ENCODE measurements at places on chromosomes 7 and 10.

GRCh38 chr10:131310142-131310541, 1.4 kb downstream of the TCERG1L start:
- no peak for DNase-seq

DNA sequence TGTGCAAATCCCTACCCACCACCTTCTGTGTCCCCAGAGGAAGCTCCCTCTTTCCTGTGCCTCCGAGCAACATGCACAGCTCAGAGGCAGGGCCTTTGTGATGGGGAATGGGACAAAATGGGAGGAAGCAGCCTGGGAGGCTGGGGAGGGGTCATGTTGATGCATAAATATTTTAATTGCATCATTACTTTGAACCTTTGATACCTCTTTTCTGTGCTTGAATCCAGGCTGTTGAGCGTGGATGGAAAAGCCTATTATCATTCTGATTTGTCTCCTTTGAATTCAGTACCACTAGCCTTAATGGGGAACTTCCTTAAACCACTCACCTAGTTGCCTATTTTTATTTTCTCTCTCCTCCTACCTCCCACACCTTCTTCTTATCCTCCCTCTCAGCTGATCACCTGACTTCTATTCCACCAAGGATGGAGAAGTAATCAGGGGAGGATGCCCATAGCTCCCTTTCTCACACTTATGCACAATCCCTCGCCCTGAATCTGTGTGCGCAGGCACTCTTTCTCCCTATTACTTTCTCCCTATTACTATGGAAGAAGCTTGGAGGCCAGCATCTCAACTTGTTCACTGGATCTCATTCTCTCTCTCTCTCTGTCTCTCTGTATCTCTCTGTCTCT, 78.5 kb downstream of the SEC61G start:
- no peak for DNase-seq

DNA sequence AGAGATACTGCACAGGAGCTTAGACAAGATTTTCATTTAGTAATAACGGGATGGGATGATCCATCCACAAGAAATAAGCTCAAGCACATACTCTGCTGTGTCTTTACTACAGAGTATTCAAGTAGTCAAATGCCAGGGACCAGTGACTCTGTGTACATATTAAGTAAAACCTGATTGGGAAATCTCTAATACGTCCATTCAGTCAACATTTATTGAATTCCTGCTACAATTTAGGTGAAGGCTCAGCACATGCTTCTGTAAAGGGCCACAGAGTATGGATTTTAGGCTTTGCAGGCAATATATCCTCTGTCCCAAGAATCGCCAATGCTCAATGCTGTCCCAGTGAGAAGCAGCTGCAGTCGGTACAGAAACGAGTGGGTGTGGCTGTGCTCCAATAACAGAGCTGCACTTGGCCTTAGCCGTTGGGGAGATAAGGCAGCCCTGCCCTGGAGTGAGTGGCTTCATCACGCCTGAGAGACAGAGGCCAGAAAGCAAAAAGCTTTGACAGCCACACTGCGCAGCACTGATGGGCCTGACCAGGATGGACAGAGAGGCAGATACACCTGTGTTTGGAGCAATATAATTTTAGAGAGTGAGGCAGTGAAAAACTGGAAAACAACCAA, 186.8 kb downstream of the PARD3 start:
- no peak for DNase-seq

DNA sequence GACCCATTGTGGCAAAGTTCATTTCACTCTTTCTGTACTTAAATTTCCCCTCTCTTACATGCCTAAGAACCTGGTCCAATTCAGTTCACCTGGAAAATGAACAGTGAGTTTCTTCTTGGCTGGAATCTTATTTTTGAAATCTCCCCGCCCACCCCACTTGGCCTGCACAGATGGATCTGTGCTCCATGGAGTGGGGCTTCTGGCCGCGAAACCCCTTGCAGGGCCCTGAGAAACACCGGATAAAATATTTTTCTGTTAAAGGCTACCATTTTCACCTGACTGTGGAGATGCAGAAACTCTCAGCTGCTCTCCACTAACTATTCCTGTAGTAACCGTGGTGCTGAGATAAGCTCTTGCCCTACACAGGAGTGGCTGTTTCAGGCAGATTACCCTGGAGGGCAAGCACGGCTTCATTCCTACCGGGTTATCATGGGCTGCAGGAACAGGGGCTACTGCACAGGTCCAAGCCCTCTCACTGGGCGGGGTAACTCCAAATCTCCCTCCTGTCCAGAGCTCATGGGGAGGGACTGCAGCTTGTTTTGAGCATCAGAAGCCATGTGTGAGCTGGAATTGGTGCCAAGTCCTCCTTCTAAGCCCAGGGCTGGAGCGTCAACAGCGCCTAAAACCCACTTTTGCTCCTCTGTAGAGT, 118.9 kb downstream of the PRPF18 start:
- DNase-seq, result no peak

DNA sequence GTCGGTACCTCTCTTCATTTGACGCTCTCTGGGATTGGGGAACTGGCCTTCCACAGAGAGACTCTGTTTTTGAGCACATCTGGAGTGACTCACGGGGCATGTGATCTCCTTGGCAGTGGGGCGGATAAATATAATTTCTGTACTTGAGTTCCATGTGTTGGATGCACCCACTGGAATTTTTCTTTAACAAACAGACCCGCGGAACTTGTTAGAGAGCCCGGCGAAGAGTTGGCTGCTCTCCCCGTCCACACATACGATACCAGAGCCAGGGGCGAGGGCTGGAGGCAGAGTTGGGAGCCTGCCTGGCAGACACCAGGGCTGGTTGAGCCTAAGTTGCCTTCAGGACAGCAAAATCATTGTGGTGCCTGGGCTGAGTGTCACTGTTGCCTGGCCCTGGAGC, at the start of gene FAM180A:
FAM180A (minus strand) TSS at position 44 of the 400 bp plus-strand sequence. CDS start 233 bp downstream, outside the sequence.
- DNase-seq, result peak; percentile 75

- no peak for DNase-seq
Measured at GRCh38 chr7:107001490-107001889, 43.0 kb upstream of the PRKAR2B start.

- no peak for DNase-seq
Measured at GRCh38 chr10:125983161-125983560, 86.8 kb downstream of the FANK1 start.

DNA sequence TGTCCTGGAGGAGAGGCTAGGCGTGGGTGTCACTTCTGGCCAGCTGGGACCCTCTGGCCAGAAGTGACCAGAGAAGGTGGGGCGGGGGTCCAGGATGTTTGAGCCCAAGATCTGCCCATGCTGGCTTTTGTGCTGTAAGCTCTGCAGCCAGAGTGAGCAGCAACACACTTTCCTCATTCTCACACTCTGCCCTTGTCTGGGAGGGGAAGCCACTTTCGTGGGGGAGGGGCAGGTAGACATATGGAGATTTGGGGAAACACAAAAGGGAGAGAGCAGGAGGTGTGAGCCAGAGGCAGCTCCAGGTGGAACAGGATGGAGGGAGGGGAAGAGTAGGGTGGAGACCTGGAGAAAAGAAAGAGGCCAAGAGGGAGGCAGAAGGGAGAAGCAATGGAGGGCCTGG, 31.5 kb upstream of the ADCYAP1R1 start:
- no peak for DNase-seq

GRCh38 chr7:69912846-69913245, 314.6 kb downstream of the AUTS2 start:
- DNase-seq, result no peak

- no peak for DNase-seq
Measured at GRCh38 chr10:57785068-57785467, 482.6 kb downstream of the IPMK start.

- DNase-seq, result no peak
Measured at GRCh38 chr10:52353960-52354394, 39.9 kb downstream of the DKK1 start.

GRCh38 chr7:131325179-131325840, 2.4 kb upstream of the MKLN1 start:
- no peak for DNase-seq

GRCh38 chr7:19295376-19295775, 150.2 kb upstream of the FERD3L start:
- DNase-seq, result no peak

DNA sequence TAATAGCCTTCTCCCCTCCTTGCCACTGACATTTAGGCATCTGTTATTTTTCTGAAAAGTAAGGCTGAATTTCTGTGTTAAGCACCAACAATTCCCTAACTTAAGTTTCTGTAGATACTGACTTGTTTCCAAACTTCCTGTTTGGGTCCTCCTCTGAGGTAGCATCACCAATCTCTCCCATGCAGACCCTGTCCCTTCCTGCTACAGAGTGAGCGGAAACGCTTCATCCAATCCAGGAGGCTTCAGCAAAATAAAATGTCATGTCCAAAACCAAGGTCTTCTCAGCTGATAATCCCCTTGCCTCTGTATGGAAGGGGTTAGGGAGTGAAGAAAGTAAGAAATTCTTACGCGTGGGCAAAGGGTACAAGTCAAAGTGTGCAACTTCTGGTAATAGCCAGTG, 29.9 kb downstream of the XPNPEP1 start:
- no peak for DNase-seq

DNA sequence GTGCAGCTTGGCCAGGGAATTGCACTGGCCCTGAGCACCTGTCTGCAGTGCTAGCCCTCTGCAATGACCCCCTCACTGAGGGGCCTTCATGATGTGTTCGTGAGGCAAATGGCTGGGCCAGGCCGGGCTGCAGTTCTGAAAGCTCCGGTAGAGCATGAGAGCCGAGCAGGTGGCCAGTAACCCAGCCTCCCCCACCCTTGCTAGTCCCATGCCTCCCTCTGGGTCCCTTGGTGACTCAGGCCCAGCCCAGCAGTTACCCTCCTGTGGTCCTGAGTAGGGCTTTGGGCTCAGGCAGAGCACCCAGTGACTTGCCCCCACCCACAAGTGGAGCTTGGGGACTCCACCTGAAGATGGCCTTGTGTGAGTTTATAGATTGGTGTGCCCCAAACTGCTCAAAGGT, 16.1 kb upstream of the CSGALNACT2 start:
- peak; percentile 37 for DNase-seq

- no peak for DNase-seq
Measured at GRCh38 chr7:16398146-16399017, 23.0 kb downstream of the CRPPA start.

DNA sequence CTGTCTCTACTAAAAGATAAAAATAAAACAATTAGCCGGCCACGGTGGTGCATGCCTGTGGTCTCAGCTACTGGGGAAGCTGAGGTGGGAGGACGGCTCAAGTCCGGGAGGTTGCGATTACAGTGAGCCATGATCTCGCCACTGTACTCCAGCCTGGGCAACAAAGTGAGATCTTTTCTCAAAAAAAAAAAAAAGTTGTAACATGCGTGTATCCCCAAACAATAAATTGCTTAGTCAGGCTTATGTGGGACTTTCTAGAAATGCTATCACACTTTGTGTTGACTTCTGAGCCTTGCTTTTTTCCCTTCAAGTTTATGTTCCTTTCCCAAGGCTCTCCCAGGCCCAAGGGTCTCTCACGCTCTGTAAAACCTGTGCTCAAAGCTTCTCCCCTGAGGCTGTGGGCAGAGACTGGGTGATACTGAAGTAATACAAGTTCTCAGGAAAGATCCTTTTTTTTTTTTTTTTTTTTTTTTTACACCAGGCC, 88.0 kb upstream of the TNS3 start:
- no peak for DNase-seq

DNA sequence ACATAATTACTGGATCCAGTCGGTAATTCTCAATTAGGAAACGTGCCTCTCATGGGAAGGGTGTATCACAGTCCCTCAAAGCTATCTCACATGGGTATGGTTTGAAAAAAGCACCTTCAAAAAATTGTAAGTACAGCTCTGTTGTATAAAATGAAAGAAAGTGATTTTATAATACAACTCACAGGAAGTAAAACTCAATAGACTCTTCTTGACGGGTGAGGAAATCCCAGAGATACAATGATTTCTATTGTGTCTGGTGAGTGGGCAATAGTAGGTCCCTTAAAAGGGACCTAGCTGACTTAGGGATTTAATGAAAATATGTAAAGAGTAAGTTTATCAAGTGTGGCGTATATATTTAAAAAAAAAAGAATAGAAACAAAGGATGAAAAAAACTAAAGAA, 27.0 kb downstream of the TASOR2 start:
- DNase-seq, result no peak

- DNase-seq, result no peak
Measured at GRCh38 chr7:1380231-1380815, 78.9 kb downstream of the MICALL2 start.

DNA sequence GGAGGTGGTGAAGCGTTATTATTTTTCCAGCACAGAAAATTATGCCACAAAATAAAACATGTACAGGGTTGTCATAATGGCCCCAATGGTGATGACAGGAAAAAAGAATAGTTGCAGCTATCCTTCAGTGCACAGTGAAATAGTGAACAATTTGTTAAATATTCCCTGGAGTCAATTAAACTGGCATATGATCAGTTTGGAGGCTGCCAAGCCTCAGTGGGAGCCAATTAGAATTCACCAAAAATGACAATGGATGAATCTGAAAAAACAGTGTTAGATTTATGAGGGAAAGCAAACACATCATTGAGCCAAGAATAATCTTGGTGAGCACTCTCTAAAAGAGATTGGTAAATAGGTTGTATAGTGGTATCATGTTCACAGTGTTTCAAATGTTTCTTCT, 146.3 kb downstream of the OTUD1 start:
- no peak for DNase-seq

DNA sequence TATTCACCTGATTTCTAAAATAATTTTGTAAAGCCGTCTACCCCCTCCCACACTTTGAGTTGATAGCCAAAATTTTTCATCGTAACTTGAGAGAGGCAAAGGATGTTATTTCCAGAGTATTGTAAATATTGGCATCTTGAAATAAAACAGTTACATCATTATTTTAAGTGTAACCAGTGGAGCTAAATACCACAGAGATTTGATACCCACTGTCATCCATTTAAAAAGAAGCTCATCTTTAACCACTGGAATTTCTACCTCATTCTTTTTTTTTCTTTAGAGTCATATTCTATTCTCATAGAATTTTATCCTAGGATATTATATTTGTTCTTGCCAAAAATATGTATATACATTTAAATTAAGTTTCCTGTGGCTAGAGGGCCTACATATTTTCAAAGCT, 48.6 kb downstream of the CAMK1D start:
- no peak for DNase-seq

DNA sequence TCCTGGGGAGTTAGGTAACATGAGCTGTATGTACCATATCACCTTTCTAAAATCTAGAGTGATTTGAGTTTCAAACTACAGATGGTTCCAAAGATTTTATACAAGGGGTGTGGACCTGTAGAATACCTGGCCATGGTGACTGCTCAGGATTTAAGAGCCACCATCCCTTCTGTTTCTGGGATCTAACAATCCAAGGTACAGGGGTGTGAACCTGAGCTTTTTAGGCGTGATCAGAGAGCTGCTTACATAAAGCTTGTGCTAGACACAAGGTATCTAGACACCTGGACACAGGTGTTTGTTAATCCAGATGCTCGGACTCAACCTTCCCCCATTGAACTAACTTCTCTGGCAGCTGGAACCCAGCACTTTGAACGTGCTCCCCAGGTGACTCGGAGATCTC, 516.4 kb downstream of the RPS24 start:
- no peak for DNase-seq

Data from right forelimb (tissue), 1 donor.